ENCODE measurements at places on chromosomes 6 and 20.

DNA sequence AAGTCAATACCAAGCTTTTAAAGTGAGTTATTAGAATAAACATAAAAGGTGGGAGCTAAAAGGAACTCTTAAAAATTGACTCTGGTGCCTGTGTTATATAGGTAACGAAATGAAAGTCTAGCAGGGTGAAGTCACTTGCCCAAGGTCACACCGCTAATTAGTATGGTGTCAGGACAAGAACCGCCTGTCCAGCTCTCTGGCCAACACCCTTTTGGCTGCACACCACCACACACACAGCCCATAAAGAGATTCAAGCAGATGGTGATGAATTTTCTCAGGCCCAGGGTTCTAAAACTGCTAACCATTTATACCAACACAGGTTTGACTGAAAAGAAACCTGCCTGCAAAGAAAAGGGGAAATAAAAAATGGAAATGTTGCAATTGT is 20.2 kb downstream of the GFOD1 start:
- DNase-seq = no peak

DNA sequence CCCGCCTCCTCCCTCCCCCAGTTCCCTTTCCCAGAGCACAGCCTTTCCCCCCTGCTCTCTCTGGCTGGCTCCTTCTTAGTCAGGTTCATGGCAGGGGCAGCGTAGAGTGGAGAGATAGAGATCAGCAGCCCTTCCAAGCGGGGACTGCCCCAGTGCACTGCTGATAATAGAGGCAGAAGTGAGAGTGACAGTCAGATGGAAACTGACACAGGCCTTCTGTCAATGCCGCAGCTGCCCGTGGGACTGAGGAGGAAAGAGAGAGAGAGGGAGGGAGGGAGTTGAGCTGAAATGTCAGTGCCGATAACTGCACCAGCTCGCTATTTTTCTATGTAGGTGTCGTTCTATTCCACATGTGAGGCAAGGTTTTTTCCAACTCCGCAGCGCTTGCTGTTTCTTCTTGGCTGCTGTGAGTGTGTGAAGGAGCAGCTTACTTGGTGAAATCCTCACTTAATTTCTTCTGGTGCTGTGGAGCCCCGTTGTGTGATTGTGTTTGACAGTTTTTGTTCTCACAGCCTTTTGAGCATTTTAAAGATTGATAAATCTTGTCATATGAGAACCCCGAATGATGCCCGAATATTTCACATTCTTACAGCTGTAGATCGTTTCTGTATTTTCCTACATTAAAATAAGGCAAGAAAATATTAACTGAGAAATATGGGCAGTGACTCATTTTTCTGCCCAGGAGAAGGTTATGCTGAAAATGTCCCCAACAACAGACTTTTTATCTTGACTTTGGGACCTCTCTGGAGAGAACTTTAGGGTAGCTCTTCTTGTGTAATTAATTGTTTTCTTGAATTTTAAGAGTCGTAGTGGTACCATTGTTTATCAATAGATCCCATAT is 386.4 kb upstream of the MMS22L start:
- DNase-seq = no peak

GRCh38 chr6:40075056-40075590 is 140.9 kb upstream of the MOCS1 start:
- DNase-seq = no peak

DNA sequence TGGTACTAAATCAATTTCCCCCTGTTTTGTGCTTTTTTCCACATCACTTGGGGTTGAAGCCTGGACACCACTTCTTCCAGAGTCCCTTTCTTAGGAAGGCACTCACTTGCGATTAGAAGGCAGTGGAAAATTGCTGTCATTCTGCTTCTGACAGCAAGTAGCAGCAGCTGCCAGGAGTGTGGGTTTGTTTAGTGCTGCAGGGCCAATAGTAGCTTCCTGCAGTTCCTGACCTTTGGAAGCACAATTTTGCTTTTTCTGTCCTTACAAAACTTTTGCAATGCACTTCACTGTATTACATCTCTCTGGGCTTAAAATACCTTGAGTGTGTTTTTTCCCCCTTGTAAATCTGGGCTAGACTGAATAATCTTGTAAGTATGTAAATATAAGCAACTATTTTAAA is 12.5 kb upstream of the HLA-DRA start:
- no peak for DNase-seq

DNA sequence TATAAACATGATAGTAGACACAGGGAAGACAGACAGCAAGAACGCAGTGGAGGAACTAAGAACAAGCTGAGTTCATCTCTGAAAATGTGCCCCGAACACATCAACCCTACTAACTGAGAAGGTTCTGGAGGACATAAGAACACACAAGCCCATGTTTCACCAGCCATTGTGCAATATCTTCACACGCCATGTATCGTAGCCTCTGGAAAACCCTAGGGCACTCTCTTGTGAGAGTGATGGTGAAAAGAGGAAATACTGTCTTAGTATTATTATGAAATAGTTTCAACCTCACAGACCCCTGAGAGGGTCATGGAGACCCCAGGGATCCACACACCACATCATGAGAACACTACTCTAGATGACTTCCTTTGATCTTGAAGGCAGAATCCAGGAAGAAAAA is 26.1 kb upstream of the FOXF2 start:
- DNase-seq = no peak

- no peak for DNase-seq
Observed at GRCh38 chr6:129967427-129967826, 51.0 kb upstream of the L3MBTL3 start.
